NCI-H1092 (cell line): ENCODE measurements at places on chromosomes 12 and 14.
A peak's percentile ranks its signal among the peaks of the same experiment; 100 is the strongest.

- DNase-seq: no peak
Measured at GRCh38 chr12:117528538-117528937, 167.1 kb upstream of the NOS1 start.

GRCh38 chr14:101828046-101828445 is 66.5 kb downstream of the PPP2R5C start:
- DNase-seq: no peak

DNA sequence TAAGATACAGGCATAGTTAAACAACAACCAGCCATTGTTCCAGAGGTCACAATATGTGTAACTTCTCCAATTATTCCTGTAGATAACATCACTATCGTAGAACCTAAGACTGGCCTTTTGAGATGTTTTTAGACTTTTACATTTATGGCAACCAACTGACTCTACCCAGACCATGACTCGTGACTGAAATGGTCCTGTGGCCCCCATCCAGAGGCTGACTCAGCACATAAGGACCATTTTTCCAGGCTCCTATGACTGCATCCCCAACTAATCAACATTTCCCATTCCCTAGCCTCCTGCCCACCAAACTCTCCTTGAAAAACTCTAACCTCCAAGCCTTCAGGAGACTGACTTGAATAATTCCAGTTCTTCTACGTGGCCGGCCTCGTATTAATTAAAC is 52.6 kb upstream of the NID2 start:
- no peak for DNase-seq

DNA sequence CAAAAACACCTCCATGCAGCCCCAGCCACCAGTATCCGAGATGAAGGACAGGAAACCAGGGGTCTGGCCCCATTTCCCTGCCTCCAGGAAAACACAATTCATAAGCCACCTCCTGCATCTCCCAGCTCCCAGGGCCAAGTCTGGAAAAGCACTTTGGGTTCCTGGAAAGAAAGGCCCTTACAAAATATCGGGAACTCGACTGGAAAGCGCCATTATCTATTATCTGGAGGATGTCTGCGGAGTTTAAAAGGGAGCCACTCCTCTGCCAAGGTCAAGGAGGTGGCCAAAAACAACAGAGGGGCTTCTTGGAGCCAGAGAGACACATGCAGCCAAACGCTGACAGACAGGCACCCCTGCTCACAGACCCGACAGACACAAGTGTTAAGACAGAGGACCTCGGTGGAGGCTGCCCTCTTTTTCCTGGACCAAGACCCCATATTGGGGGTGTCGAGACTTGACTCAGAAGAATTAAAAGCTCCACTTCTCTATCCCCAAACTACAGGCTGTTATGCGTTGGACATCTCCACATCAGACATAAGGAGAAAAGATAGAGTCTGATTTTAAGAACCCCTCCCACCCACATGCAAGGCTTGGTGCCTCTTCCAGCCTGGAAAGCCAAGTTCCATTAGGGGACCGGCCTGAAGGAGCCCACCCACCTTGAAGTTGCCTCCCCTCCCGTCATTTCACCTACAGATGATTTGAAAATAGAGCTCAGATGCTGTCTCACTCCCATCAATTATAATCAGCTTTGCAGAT is 9.6 kb downstream of the ACTN1 start:
- no peak for DNase-seq

DNA sequence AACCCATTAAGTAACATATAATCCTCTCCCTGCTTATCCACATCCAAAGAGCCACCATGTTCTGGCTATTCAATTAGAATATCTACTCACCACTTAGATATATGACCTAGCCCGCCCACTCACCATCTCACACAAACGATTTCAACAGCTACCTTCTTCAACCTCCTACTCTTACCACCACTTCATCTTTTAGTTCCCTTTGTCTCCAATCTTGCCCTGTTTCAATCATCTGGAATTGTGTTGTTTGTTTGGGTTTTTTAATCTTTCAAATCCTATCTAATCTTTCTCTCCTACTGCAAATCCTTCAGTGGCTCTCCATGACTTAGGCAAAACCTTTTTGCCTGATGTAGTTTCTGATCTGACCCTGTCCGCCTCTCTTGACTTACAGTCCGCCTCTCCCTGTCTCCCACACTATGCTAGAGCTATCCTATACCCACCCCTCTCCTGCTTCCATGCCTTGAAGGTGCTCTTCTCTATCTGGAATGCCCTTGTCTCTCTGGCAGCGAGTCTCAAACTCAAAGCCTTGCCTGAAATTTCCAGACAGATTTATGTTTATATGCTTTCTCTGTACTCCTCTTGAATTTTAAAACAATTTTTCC is 161.0 kb upstream of the CRY1 start:
- no peak for DNase-seq

GRCh38 chr12:2256915-2257314 is 204.1 kb downstream of the CACNA1C start:
- DNase-seq: no peak

DNA sequence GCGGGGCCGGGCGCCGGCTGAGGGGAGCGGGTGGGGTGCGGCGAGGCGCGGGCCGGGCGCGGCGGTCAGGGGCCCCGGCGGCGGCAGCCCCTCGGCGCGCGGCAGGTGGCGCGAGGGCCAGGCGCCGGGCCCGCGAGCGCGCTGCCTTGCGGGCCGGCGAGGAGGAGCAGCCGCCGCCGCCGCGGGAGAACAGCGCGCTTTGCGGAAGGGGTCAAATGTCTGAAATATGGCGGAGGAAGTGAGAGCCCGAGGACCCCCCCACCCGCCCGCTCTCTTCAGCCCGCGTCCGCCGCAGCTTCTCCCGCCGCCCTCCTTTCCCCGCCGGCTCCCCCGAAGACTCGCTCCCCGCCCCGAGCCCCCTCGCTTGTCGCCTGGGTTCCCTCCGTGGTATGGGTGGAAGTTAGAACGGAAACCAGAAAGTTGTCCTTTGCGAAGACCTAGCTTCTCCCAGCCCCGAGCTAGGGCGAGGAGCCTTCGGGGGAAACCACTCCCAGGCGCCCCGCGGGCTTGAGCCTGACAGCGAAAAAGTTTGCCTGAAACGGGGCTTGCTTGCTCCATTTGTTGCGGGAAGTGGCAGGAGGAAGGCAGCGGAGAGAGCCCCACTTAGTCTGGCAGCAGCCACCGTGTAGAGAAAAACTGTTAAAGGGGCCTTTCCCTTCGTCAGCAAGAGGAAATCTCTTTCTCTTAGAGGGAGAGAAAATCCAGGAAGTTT is 551 bp downstream of the RAP1B start:
- DNase-seq: no peak

DNA sequence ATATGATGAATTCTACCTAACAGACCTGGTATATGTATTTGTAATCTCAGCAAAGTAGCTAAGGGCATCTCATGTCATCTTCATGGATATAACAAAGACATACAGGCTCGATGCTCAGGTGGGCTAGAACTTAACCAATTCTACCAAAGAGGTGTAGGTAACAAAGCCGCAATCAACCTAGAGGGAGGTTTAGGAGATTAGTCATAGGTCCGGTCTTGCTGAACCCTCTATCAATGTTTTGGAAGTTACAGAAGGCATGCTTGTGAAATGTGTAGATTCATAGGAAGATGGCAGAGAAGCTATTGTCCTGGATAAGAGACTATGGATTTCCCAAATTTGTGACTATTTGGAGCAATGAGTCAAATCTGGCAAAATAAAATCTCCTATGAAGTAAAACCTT is 42.6 kb upstream of the SYCP3 start:
- no peak for DNase-seq

DNA sequence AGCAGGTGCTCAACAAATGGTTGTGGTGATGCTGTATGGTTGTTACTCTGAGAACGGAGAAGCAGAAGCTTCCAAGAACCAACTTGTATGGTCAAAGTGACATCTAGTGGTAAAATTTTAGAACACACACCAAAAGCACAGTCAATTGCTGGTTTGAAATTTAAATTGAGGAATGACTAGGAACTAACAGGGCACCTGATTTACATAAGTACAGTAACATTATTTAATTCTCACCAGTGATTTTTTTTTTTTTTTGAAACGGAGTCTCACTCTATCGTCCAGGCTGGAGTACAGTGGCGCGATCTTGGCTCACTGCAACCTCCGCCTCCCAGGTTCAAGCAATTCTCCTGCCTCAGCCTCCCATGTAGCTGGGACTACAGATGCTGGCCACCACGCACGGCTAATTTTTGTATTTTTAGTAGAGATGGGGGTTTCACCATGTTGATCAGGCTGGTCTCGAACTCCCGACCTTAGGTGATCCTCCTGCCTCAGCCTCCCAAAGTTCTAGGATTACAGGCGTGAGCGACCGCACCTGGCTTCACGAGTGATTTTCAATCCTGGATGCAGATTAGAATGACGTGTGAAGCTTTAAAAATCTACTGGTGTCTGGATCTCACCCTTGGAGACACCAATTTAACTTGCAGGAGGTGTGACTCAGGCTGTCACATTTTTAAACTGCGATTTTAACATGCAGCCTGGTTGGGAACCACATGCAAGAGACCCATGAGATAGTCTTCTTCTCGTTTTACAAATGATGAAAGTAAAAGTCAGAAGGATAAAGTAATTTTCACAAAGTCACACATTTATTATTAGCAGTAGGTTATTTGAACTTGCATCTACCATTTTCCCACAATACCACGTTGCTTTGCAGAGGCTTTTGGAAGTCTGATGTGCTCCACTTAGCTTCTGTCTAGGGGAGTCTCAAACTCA is 14.1 kb upstream of the NUMB start:
- peak; percentile 48 for DNase-seq

DNA sequence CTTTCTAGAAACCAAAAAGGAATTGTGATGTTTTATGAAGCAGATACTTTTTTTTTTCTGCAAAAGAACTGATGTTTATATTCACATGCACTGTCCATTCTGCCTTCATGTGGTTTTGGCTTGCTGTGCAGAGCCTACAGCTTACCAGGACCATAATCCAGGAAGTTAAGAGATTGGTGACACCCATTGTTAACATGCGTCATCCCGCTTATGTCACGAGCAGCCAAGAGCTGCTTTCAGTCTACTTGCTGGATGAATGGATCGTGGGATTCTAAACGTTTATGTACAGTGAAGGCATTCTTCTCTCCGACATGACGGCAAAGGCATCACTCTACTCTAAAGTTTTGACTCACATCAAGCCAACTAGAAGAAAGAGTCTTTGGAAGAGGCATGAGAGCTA is 76.6 kb downstream of the PAX9 start:
- no peak for DNase-seq
